ENCODE measurements at places on chromosomes 5 and 9. TPM values are rescaled to one million over a fixed set of nuclear protein-coding genes. Genes with fewer than 3 reads are reported as not detected.

The PPIC gene
- total RNA-seq, result 54.3 TPM

The SYK gene
- total RNA-seq, result 2.6 TPM

The RUSC2 gene
- total RNA-seq, result 26.1 TPM

DNA sequence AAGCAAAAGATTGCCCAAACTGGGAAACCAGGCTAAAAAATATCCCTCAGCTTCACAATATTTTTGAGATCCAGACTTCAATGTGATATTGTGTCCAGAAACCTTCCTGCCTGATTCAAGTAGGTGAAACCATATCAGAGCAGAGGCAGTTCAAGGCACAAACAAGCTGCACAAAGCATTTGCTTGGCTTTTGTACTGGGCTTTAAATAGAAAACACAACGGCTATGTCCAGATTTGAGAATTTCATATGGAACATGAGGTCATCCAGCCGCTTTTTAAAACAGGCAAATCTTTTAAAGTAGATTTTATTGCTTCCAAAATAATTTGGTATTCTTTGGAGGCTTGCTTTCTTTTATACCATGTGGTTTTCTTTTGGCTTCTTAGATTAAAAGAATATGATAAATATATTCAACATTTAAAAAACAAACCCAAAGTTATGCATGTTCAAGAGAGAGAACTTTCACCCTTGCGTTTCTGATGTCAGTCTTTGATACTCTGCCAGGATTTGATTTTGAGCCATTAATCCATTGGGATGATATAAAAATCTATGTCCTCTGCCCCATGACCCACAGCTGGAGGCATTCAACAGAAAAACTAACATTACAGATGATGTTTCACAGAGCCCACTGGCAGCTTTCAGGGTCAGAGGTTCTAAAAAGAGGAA is 29.0 kb upstream of the CCDC112 start:
- DNase-seq, result no peak

DNA sequence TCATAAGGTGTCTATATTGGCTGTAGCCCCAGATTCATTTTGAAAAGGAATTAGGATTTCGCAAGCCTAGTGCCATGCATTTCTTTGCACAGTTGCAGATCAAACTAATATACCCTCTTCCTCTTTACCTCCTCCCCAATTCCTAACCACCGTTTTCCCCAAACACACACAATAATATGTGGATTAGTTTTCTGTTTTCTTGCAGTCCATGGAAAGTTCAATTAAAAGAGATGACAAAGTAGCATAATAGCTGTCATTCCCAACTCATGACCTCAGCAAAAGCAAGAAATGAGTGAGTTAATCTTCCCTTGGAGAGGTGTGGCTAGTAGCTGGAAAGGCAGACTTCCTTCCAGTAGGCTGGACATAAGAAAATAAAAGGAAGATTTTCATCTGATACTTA is 349.1 kb downstream of the TMEM232 start:
- no peak for DNase-seq

- DNase-seq, result no peak
These were observed 91.6 kb upstream of the ICE1 start for GRCh38 chr5:5330728-5331452.

DNA sequence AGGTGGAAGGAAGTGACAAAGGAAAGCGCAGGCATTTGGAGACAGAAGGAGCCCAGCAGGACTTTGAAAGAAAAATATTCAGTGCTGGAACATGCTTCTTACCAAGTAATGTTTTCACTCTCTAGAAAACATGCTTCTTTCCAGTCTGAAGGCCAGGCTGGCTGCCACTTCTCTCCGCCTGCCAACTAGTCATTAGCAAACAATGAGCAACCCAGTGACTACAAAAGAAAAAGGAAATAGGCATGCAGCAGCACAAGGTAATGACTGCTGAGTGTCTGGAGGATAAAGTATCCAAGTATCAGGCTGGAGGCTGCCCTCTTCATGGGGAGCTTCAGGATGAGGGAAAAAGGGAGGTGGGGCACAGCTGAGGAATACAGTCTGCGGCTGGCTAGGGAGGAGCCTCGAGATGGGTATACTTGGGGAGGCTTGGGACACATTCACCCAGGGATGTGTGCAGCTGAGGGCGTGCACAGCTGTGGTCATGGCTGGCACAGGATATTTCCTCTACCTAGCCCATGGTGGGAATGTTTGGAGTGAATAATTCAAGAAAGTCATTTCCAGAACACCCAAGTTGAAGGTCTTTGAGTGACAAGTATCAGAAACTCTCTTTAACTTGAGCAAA is 161.5 kb upstream of the KIF2A start:
- no peak for DNase-seq

Data from heart right ventricle (tissue), 16 donors.